ENCODE measurements at places on chromosomes 3 and 15. TPM values are rescaled to one million over a fixed set of nuclear protein-coding genes. Genes with fewer than 3 reads are reported as not detected.

Gene CAMK1
- polyA plus RNA-seq = 12.4 TPM

Gene CHRM5
- not detected for polyA plus RNA-seq

Gene SSUH2
- polyA plus RNA-seq = 21.6 TPM

Gene PLA2G4B
- polyA plus RNA-seq = 19.6 TPM

Gene SLC22A14
- polyA plus RNA-seq = not detected

Gene ADIPOQ
- polyA plus RNA-seq = not detected

Gene CYP1A1
- 22.6 TPM for polyA plus RNA-seq

GRCh38 chr3:134362670-134363380 is 11.4 kb downstream of the AMOTL2 start:
- DNase-seq = no peak

- DNase-seq = no peak
Observed at GRCh38 chr3:141921316-141921715, 44.9 kb downstream of the ATP1B3 start.

GRCh38 chr3:81216192-81216591 is 545.3 kb downstream of the GBE1 start:
- no peak for DNase-seq

- DNase-seq = no peak
Observed at GRCh38 chr3:138404121-138404520, 30.3 kb upstream of the ESYT3 start.

DNA sequence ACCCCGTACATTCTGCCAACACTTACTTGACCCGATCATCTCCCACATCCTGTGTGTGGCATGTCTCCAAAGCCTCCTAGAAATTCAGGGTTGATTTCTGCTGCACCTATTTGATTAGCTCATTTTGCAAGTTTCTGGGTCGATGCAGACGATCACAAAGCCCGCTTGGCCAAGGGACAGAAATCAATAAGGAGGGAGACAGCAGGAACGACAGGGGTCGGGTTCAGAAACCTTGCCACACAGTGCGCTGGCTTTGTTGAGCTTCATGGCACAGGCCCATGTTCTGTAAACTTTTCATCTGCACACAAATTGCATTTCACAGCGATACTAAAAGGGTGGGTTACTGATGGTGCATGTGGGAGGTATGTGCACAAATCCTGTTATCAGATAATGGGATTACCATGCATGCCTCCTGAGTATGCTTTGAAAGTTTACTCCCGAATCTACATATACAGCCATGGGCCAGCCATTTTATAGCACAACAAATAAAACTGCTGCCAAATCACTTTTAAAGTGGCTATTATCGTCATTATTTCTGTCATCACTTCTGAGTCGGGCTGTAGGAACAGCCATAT is 95.9 kb upstream of the ATP11B start:
- no peak for DNase-seq

- DNase-seq = no peak
Observed at GRCh38 chr15:93217343-93217742, 128.3 kb upstream of the RGMA start.

- DNase-seq = no peak
Observed at GRCh38 chr3:63294332-63294731, 16.2 kb downstream of the SYNPR start.

GRCh38 chr15:95141486-95141885 is 910.1 kb downstream of the MCTP2 start:
- DNase-seq = no peak

- no peak for DNase-seq
Observed at GRCh38 chr3:45746777-45747622, 49.3 kb downstream of the SLC6A20 start.

DNA sequence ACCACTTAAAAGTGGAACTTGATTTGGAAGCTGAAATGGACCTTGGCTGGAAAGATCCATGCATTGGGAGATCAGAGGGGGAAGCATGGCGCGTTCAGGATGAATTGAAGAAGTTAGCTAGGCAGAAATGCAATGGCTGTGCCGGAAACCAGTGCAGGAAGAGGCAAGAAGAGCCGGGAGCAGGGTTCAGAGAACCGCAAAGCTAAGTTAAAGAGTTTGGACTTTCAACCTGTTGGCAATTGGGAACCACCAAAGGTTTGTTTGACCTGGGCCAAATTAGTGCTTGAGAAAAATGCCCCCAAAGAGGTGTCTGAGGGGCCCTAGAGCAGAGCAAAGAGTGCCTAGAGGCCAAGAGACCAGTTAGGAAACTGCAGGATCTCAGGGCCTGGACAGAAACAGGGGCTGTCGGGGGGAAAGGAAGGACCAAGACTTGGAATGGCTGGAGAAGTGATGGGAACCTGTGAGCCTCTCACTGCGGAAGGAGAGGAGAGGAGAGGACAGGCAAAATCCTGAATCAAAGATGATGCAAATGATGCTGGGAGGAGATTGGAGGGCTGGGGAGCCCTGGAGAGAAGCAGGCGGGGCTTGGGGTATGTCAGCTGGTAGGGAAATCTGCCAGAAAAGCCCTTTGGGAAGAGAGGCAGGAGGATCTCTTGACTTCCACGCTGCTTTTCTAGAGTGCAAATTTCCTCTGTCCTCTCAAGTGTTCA is 49.3 kb downstream of the FAM174B start:
- DNase-seq = no peak

DNA sequence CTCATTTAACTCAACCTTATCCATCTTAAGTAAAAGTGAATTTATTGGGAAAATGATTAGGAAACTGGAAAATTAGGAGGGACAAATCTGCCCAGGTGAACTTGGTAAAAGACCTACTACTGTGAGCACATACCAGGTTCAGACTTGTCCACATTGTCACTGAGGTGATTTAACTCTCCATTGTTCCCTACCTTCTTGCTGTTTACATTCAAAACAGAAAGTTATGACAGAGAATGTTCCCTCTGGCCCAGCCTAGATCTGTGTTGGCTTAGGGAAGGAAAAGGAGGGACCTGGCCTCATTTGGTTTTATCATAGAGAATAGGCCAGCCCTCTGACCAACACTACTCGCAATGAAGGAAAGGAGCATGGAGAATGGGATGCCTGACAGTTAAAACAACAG is 117.6 kb downstream of the SATB1 start:
- no peak for DNase-seq

Data from hepatocyte (in vitro differentiated cells).